Thoracic aorta (tissue), 2 donors: ENCODE measurements at places on chromosomes 7 and 10.

DNA sequence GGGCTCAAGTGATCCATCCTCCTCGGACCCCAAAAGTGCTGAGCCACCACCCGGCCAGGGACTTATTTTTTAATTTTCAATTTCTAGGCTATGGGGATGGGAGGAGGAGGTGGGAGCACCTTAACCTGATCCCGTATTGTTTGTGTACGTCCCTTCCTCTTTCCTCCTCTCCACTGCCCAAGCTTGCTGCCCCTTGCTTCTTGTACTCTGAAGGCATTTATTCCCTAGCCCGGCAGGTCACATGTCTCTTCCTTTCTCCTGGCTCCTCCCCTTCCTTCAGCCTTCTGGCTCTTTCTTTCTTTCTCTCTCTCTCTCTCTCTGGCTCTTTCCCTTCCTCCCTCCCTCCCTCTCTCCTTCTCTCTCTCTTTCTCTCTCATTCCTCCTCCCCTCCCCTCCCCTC lies 56.0 kb downstream of the COL26A1 start:
- H3K27me3 ChIP-seq: no peaks in the 10 kb centered on the region
- no peak overlapping the region for H3K27ac ChIP-seq
- DNase-seq: no peak

GRCh38 chr7:91263384-91264045 lies 718 bp upstream of the FZD1 start:
- peak overlapping the region; percentile 95 for H3K27ac ChIP-seq
- no peaks in the 10 kb centered on the region for H3K27me3 ChIP-seq
- peak overlapping the region; percentile 75 for H3K4me3 ChIP-seq
- H3K4me1 ChIP-seq: peaks cover 32% of the 10 kb centered on the region
- H3K36me3 ChIP-seq: no peaks in the 10 kb centered on the region

GRCh38 chr10:113530476-113530875 lies 22.4 kb upstream of the HABP2 start:
- no peaks in the 10 kb centered on the region for H3K27me3 ChIP-seq
- H3K4me1 ChIP-seq: peaks cover 11% of the 10 kb centered on the region
- no peak overlapping the region for H3K4me3 ChIP-seq
- no peak for DNase-seq

- DNase-seq: no peak
- no peak overlapping the region for H3K27ac ChIP-seq
- no peaks in the 10 kb centered on the region for H3K4me1 ChIP-seq
- no peaks in the 10 kb centered on the region for H3K36me3 ChIP-seq
- no peak overlapping the region for H3K4me3 ChIP-seq
- no peaks in the 10 kb centered on the region for H3K27me3 ChIP-seq
These were observed 43.5 kb upstream of the SLC35G1 start for GRCh38 chr10:93850031-93851015.

DNA sequence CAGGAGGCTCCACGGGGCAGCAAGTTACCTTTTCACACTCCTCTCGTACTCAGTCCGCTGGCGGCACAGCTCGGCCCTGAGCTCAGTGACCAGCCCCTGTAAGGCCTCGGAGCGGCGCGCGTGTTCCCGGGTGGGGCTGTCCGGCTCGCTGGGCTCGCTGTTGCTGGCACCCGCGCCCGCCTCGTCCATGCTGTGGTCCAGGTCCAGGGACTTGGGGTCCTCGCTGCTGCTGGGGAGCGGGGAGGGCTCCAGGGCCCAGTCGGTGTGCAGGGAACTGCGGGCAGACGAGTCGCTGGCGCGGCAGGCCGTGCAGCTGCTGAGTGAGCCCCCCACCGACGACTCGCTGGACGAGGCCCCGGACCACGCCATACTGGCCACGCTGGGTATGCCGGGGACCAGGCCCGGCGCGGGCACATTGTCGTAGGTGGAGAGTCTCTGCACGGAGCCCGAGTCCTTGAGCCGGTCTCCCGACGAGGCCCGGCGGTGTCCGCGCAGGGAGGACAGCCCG lies 143.8 kb downstream of the MAPK8 start:
- no peak overlapping the region for H3K4me3 ChIP-seq
- no peaks in the 10 kb centered on the region for H3K27me3 ChIP-seq
- H3K27ac ChIP-seq: no peak overlapping the region
- no peak for DNase-seq
- H3K4me1 ChIP-seq: no peaks in the 10 kb centered on the region
